ENCODE measurements at places on chromosomes 11 and 22.

DNA sequence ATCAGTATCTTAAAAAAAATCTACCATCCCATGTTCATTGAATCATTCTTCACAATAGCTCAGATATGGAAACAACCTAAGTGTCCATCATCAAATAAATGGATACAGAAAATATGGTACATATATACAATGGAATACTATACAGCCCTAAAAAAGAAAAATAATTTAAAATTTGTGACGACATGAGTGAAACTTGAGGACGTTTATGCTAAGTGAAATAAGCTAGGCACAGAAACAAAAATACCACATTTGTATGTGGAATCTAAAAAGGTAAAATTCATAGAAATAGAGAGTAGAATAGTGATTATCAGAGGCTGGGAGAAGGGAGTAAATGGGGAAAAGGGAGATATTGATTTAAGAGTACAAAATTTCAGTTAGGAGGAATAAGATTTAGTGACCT lies 38.8 kb downstream of the OR9I1 start:
- no peak for DNase-seq

GRCh38 chr11:521177-521688 lies 14.1 kb downstream of the HRAS start:
- DNase-seq = no peak

DNA sequence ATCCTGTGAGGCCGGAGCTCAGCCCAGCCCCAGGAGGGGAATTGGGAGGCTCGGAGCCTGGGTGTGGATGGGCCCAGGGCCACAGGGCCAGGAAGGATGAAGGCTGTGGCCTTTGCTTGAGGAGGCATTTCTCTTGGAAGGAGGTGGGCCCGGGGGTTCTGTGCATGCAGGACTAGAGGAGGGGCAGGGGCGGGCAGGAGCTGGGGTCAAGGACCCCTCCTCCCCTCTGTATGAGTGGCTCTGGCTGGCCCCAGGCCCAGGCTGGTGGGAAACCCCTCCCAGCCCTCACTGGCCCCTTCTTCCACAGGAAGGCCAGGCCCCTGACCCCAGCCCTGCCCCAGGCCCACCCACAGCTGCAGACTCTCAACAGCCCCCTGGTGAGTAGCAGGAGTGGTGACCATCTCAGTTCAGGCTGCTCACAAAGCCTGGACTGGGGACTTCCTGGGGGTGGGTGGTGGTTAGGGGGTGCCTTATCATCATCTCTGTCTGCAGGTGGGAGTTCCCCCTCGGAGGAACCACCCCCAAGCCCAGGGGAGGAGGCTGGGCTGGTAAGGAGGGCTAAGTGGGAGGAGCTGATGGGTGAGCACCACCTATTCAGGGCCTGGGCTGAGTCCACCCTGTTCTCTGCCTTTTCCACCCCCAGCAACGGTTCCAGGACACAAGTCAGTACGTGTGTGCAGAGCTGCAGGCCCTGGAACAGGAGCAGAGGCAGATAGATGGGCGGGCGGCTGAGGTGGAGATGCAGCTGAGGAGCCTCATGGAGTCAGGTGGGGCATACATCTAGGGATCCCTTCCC lies 6.0 kb downstream of the KCNK7 start:
- no peak for DNase-seq

DNA sequence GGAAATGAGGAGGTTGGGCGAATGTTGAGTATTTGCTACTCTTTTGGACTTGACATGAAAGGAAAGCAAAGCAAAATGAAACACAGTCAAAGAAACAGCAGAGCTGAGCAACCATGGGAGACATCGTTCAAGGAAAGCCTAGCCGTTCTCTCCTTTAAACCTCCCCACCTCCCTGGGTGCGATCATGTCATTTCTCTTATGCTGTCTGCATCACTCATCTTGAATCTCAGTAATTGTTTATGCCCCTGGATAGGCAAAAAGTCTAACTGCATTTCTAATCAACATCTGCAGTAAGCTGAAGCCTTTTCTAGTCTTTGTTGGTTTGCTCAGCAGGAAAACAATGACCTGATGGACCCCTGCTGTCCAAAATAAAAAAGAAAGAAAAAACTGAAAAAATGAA lies 107.0 kb downstream of the MSANTD4 start:
- DNase-seq = no peak

DNA sequence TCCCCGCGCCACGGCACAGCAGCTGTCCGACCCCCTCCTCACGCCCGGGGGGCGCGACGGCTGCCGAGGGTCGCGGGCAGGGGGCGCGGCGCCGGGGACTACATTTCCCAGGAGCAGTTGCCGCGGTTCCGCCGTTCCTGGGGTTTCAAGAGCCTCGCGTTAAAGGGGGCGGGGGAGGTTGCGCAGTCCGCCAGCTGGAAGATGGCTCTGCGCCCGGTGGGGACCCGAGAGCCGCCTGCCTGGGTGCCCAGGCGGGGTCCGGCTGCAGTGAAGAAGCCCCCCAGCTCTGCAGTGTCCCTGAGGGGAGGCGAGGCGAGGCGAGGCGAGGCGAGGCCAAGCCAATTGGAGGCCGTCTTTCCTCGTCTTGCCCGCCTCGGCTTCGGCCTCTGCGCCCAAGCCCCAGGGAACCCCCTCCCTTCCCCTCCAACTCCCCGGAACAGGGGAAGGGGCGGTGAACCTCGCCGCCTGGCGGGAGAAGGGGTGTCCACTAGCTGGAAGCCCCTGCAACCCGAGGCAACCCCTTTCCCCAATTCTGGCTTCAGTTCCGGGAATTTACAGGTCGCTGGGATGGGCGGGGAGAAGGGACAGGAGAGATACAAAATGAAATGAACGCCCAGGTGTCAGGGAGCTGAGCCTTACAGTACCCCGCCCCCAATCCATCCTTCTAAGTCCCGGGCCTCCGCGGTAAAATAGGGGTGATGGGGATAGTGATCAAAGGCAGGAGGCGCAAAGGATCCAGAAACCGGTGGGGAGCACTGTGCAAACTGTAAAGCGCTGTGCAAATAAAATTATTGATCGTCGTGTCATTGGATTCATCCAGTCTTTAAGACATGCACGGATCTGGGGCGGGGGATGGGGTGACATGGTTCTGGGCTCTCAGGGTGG lies 5.2 kb upstream of the GCAT start:
- DNase-seq = peak; percentile 70
